Activated CD4-positive, CD25-positive, alpha-beta regulatory T cell treated with anti-CD3 and anti-CD28 coated beads, Interleukin-2, amount 50 U/mL, for 16 hours (primary cell): ENCODE measurements at places on chromosomes 4 and X.

DNA sequence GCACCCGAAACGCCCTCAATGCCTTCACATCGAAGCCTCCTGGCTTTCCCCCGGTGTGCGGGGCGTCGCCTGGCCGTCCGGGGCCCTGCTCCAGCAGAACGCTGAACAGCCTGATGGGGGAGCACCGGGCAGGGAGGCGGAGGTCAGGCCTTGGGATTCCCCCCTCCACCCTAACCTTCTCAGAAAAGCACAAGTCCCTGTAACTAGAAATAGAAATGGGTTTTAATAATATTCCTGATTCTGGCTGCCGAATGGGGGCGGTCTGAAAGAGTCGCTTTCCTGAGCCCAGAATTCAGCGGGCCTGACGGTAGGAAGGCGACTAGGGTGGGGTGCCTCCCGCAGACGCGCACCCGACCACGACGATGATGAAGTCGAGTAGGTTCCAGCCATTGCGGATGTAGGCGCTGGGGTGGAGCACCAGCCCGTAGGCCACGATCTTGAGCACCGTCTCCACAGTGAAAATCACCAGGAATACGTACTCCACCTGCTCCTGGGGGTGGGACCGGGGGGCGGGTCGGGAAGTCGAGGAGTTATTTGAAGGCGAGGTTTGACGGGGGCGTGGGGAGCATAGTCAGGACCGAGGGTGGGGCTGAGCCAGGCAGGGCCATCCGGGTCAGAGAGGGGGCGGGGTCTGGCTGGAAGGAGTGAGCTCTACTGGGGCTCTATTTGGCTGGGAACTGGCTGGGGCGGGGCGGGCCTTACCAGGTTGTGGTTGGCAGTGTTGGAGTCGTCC, 2.5 kb downstream of the CACNA1F start:
- no peak for DNase-seq

DNA sequence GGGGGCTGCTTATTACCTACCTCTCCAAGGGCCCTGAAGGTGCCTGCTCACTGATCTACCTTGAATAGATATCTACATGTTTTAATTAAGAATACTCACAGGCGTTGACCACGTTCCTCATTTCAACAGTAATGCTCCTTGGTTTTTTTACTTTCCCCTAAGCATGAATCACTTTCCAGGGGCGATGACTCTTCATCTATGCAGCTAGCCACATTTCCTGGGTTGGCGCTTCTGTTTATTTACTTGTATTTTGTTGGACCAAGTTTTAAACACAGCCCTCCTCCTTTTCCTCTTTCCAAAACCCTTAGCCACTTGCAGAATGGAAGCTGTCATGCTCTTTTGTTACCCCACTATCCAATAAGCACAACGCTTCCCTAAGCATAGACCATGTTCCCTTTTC, 50.8 kb downstream of the CBLL2 start:
- DNase-seq: no peak

DNA sequence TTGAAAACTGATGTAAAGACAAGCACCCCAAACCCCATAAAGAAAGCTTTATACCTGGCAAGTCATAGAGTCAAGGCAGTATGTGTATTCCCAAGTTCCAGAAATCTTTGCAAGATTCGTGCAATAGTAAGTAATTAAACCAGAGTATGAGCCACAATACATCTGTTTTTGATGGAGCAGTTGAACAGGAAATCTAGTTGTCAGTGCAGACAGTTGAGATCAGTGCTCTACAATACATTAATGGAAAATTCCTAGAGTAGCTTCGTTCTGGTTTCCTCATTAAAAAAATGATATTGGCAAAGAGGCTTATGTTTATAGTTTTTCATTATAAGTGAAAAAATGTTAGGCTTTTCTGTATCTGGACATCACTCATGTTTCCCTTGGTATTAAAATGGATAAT, 575.3 kb downstream of the TRIML1 start:
- no peak for DNase-seq

DNA sequence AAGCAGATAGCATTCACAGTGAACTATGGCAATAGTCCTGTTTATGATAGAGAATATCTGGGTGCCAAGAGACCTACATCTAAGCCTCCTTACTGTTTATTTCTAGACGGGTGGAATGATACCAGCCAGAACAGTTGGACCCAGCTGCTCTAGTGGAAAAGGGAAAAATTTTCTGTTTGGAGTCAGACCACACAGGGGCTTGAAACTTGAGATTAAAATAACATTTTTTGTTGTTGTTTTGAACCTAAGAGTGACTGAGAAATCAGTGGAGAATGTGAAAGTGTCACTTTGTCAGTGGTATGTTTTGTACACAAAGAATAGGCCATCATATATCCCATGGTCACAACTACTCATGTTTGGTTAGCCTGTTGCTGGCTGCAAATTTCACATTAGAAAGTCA, 105.7 kb downstream of the AGTR2 start:
- no peak for DNase-seq

- no peak for DNase-seq
Observed at GRCh38 chrX:641671-642435, 11.3 kb downstream of the SHOX start.

DNA sequence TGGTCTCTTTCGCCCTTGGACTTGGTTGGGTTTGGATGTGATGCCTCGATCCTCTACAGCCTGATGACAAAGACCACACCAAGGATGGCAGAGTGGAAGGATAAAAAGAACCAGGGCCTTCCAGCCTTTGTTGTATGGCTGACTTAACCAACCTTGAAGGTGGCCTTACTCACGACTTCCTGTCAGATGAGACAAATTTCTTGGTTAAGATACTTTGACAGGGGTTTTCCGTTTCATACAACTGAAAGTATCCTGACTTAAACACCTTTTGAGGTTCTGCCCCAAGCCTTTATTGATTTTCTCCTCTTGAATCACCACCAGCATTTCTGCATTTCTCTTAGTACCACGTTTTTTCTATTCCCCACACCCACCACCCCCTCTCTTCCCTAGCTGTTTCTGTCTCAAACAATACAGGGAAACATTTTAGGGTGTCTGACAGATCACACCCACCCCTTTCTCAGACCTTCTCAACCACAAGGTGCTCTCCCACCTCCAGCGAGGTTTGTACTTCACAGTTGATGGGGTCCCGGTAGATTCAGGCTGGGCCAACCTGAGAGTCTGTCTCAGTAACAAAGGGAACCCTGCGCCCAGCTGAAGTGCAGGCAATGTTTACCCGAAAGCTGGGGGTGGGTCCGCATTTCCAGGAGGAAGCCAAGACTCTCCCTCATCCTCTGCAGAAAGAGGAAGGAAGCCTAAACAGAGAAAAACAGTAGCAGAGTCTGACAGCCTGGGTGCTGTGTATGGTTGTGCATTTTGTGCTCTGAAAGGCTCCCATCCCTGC, 5.0 kb upstream of the TSPAN5 start:
- DNase-seq: no peak

DNA sequence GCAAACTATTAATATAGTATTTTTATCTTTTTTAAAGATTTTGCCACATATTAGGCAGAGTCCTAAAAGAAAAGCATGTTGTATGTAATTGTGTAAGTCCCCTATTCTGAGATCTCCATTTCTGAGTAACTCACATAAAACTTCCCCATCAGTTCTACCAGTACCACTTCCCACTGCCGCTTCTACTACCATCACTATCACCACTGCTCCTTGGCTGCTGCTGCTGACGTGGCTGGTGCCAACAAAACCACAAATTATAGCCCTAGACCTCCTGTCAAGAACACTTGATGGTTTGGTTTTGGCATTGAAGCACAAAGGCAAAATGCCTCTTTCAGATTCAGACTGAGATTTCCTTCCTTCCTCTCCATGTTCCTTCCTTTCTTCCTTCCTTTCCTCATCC, 106.4 kb downstream of the MMRN1 start:
- DNase-seq: no peak
